ENCODE measurements at places on chromosomes 12 and 14. TPM values are rescaled to one million over a fixed set of nuclear protein-coding genes. Genes with fewer than 3 reads are reported as not detected.

The GZMH gene
- 0.96 TPM for total RNA-seq

The DNAJC22 gene
- total RNA-seq, result not detected

The LAG3 gene
- total RNA-seq, result not detected

The PRB4 gene
- not detected for total RNA-seq

The CCDC85C gene
- total RNA-seq, result 0.64 TPM

The TMEM229B gene
- 5.5 TPM for total RNA-seq

The RASSF9 gene
- 1.9 TPM for total RNA-seq

The CCDC92 gene
- total RNA-seq, result 31.0 TPM

The PRPH gene
- not detected for total RNA-seq

The FAM90A1 gene
- not detected for total RNA-seq

The SLC10A1 gene
- not detected for total RNA-seq

The RHEBL1 gene
- not detected for total RNA-seq

The RBP5 gene
- total RNA-seq, result 0.96 TPM

The CLECL1 gene
- total RNA-seq, result not detected

The NOS1 gene
- 0.21 TPM for total RNA-seq

The KLRK1 gene
- not detected for total RNA-seq

The GRIP1 gene
- not detected for total RNA-seq

The TSHR gene
- not detected for total RNA-seq

The TRHDE gene
- 34.0 TPM for total RNA-seq

The EPYC gene
- total RNA-seq, result not detected

The PMCH gene
- not detected for total RNA-seq

The B3GNT4 gene
- total RNA-seq, result not detected

All from ascending aorta (tissue), 2 donors.